Right atrium auricular region (tissue), 2 donors: ENCODE measurements at places on chromosomes 12 and 14. TPM values are rescaled to one million over a fixed set of nuclear protein-coding genes. Genes with fewer than 3 reads are reported as not detected.

DNA sequence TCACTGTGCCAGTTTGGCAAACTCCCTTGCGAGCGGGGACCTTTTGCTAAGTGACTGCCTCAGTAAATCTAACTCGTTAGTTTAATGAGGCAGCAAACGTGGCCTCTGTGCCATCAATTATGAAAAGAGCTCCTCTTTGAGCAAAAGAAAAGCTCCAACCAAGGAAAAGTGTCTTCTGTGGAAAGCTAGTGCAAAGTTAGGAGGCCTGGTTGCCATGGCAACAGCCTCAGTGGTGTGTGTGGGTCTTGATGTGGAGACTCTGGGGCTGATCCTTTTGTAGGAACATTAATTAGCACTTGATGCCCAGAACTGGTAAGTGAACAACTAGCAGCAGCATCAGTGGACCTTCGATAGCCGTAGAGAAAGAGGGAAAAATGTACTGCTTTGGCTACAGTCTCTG, 145.7 kb downstream of the CHST11 start:
- no peaks in the 10 kb centered on the region for H3K27me3 ChIP-seq
- H3K36me3 ChIP-seq = no peaks in the 10 kb centered on the region
- H3K4me3 ChIP-seq = no peak overlapping the region
- H3K4me1 ChIP-seq = no peaks in the 10 kb centered on the region
- no peak overlapping the region for H3K27ac ChIP-seq

DNA sequence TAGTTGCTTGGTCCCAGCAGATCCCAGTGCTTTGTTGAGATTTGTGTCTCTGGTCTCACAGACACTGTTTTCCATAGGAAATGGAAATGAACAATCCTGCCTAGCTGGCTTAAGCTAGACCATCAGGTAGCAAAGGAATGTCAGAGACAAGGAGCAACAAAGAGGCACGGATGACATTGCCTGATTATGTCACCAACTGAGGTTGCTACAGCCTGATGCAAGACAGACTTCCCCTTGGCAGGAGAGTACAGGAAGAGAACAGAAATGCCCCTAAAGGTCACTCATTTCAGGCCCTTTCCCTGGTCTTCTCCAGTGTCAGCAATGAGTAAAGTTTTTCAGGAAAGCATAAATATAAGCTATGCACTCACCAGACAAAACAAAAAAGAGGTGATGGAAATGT, 2.0 kb upstream of the PRB2 start:
- DNase-seq = no peak
- H3K27ac ChIP-seq = no peak overlapping the region
- no peak overlapping the region for H3K4me3 ChIP-seq

DNA sequence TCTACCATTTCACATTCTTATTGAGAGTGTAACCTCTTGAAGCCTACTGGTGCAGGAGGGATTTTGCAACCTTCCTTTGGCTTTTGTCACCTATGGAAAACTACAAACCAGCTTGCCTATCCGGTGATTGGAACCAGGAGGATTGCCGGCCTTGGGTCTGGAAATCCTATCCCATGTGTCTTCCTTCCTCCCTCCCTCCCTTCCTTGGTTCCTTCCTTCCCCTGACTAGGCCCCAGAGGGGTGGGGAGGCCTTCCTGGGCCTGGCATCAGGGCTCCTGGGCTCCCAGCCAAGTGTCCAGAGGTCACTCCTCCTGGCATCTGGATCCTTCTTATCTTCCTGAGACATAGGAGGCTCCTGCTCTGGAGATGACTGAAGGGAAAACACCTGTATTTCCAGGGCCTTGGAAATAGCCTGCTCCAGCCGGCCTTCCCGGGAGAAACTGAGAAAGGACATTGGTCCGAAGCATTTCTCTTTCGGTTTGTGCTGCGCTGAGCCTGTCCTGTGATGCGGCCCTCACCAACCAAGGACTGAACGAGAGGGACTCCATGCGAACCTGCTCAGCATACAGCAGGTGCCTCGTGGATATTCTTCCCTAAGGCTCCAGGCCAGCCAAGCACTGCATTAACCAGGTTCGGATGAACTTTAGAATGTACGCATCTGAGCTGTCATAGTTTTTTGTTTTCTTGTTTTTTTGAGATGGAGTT, 43.4 kb downstream of the PSMA6 start:
- H3K27ac ChIP-seq = peak overlapping the region; percentile 88
- no peak for DNase-seq
- no peak overlapping the region for H3K4me3 ChIP-seq
- H3K4me1 ChIP-seq = peaks cover 70% of the 10 kb centered on the region

DNA sequence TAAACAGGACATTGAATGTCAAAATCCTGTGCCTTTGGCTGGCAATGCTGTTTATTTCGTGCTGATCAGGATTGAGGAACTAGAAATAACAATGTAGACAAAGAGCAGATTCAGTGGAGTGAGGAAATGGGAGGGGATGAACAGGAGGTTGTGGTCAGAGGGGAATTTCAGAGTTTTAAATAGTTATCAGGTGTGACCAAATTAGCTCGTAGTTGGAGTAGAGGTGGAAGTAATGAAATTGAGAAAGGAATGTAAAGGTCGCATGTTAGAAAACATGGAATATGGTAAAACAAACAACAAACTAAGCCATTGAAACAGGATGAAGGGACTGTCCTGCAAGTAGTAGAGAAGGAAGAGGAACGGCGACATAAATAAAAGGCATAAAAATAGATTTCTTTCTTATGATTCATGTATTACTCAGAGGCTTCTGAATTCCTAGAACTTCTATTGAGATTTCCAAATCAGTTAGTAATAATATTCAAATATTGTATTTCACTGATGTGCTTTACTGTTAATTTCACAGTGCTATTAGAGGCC, 9.5 kb upstream of the SAV1 start:
- H3K27me3 ChIP-seq = no peaks in the 10 kb centered on the region
- no peak overlapping the region for H3K4me3 ChIP-seq
- DNase-seq = no peak
- H3K36me3 ChIP-seq = no peaks in the 10 kb centered on the region

DNA sequence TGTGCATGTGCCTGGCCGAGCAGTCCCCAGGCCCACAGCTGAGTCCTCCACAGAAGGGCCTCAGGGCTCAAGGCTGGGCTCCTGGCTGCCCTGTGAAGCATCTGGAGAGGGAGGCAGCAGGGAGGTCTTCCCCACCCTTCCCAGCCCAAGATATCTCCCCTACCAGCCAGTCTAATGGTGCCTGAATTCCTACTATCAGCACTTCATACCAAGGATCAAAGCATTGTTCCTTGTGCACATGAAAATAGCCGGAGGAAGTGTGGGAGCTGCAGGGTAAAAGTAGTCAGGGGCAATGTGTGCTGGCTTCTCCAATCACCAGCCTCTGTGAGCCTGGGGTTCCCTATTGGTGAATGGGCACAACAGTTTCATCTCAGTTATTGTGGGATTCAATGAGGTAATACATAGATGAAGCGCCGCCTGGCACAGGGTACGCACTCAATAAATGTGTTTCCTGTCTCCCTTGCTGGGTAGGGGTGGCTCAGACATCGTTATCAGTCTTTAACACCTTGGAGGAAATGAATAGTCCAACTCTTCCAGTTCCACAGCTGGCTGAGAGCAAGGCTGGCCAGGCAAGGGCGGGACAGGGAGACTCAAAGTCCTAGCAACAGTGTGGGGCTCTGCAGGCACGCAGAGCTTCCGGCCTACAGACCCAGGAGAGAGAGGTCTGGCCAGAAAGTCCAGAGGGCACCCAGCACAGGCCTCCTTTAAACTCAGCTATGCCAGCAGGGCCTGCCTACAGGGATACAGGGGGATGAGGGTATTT, 39.1 kb upstream of the PNMA1 start:
- no peaks in the 10 kb centered on the region for H3K36me3 ChIP-seq
- peaks cover 99% of the 10 kb centered on the region for H3K4me1 ChIP-seq
- DNase-seq = peak; percentile 81
- H3K27ac ChIP-seq = peak overlapping the region; percentile 99

- peak overlapping the region; percentile 70 for H3K27ac ChIP-seq
- no peaks in the 10 kb centered on the region for H3K4me1 ChIP-seq
- H3K36me3 ChIP-seq = no peaks in the 10 kb centered on the region
- DNase-seq = no peak
- H3K4me3 ChIP-seq = no peak overlapping the region
- no peaks in the 10 kb centered on the region for H3K27me3 ChIP-seq
Observed at GRCh38 chr14:50335989-50336824, 24.1 kb downstream of the DMAC2L start.

GRCh38 chr12:3354586-3354985, 136.4 kb upstream of the PRMT8 start:
- no peak overlapping the region for H3K4me3 ChIP-seq
- H3K4me1 ChIP-seq = no peaks in the 10 kb centered on the region
- H3K36me3 ChIP-seq = no peaks in the 10 kb centered on the region
- DNase-seq = no peak
- no peak overlapping the region for H3K27ac ChIP-seq

- H3K4me3 ChIP-seq = no peak overlapping the region
- H3K27me3 ChIP-seq = no peaks in the 10 kb centered on the region
- DNase-seq = no peak
- no peaks in the 10 kb centered on the region for H3K36me3 ChIP-seq
Observed at GRCh38 chr12:6784761-6785160, 4.6 kb upstream of the CD4 start.

DNA sequence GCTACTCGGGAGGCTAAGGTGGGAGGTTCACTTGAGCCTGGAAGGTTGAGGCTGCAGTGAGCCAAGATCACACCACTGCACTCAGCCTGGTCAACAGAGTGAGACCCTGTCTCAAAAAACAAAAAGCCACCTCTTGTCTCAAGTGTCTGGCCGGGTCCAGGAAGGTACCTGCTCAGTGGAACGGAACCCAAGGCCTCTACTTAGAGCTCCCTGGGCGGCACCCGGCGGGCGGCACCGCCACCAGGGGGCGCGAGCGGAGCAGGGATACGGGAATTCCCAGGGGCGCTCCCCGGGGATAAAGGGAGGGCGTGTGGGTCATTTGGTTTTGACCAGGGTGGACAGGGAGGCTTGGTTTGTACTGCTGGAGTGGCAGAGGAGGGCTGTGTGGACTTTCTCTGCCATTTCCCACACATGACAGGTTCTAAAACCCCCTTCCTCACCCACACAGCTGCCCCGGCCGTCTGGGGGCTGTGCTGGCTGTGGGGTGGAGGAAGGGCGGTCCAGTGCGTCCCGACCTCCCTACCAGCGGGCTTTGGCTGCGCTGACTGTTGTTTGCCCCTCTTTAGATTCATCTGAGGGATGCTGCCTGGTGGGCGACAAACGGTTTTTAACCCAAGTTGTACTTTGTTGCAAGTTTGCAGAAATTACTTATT, 91.4 kb downstream of the SETD3 start:
- no peaks in the 10 kb centered on the region for H3K4me1 ChIP-seq
- DNase-seq = no peak
- no peak overlapping the region for H3K27ac ChIP-seq
- H3K4me3 ChIP-seq = no peak overlapping the region

SMCO2 gene
- not detected for total RNA-seq

LRRC10 gene
- total RNA-seq = 3.1 TPM

MMP19 gene
- total RNA-seq = 7.7 TPM

ULK1 gene
- total RNA-seq = 23.4 TPM

VWF gene
- total RNA-seq = 331 TPM

MYH6 gene
- 13,240 TPM for total RNA-seq

KRT78 gene
- not detected for total RNA-seq
